ENCODE measurements at places on chromosomes 4 and X.

GRCh38 chr4:61750810-61751209 is 550.7 kb downstream of the ADGRL3 start:
- DNase-seq, result no peak

DNA sequence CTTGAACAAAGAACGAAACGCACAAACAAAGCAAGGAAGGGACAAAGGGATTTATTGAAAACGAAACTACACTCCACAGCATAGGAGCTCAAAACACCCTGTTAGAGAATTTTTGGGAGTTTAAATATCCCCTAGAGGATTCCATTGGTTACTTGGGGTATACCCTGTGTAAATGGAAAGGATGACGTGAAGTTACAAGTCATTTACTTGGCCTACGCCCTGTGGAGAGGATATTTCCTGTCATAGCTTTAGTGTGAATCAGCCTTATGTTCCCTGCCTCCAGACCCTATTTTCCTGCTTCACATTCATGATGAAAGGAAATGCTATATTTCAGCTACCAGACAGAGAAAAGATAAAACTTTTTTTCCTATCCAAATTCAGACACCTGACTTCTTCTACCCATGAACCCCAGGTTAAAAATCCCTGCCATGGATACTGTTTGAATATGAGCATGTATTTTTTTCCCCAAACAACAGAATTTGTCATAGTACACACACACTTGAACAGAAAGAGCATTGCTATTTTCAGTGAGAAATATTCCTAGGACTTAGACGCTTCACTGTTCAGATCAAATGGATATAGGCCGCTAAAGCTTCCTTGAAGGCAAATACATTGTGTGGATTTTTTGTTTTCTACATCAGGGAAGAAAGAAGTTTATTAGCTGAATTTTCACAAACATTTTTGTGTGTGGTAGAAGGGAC is 20.4 kb downstream of the PIN4 start:
- DNase-seq, result no peak

- no peak for DNase-seq
These were observed 18.0 kb upstream of the MND1 start for GRCh38 chr4:153326513-153326912.

DNA sequence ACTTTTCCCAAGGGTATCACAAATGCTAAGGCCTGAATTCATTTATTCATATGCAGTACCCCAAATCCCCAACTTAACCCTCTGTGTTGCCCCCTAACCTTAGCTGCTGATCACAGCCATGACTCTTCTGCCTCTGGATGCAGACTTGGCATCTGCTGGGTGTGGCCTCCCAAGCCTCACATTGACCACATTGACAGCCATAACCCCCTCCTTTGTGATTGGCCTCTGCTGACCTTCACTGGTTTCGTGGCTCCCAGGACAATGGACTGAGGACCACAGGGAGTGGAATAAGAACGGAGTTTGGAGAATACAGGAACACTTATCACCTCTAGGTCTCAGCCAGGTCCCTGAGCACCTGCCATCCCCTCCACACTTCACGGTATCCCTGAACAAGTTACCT is 123.6 kb upstream of the CPEB2 start:
- no peak for DNase-seq

GRCh38 chr4:56305390-56305789 is 81.9 kb downstream of the AASDH start:
- DNase-seq, result no peak

GRCh38 chr4:176638992-176639391 is 153.7 kb downstream of the VEGFC start:
- no peak for DNase-seq

DNA sequence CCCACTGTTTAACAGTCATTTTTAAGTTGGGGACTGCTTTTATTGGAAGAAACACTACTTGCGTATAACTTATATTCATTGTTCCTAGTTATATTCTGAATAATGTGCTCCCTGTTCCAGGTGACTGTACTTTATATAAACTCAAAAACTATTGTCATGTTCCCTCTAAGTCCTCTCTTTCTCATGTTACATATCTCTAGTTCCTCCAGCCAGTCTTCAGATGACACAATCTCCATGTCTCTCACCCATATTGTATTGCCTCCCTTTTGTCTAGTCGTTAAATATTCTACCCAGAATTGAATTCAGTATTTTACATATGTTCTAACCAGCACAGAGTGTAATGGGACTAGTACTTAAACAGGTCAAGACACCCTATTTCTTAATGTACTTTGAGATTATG is 5.3 kb downstream of the VAMP7 start:
- DNase-seq, result no peak

- DNase-seq, result peak; percentile 18
These were observed 102.0 kb downstream of the PTTG2 start for GRCh38 chr4:38062088-38062775.

DNA sequence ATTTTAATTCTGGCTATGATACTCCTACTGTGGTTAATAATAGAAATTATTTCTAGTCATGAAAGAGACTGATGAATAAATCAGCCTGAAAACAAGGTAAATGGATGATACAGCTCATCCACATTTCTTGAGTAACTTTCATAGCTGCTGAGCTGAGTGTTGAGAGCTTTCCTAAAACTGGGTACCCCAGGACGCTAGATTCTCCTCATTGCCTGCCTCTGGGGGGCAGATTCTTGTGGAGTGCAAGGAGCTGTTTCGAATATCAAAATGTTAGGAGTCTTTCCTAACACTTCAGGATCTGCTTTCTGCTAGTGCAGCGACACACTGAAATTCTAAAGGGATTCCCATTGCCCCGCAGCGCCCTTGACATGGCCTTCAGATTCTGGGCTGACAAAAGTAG is 2.1 kb downstream of the MND1 start:
- no peak for DNase-seq

DNA sequence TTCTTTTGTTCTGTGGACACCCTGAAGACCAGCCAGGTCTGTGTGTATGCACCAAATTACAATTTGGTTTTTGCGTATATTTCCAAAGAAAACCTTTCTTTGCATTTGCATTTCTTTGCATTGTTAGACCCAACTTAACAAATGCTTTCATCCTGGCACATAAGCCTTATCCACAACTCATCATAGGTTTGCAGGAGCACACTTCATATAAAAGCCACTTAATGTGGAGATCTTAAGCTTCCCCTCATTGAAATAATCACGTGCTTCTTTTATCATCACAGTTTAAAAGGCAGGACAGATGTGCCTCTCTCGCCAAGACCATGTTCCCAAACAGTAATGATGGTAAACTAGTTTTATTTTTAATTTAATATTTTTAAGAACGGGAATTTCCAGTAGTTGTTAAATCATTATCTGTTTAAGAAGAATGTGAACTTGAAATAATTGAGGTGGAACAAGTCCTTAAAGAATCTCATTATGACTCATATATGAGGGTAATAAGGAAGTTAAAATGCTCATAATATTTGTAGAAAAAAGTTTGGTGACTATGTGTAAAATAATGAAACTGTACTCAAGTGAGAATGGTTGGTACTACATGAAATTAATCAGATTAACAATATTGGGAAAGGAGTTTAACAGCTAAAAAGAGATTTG is 65.5 kb downstream of the GLRA3 start:
- no peak for DNase-seq
